CD4-positive, alpha-beta T cell (primary cell): ENCODE measurements at places on chromosomes 5 and 9.
A peak's percentile ranks its signal among the peaks of the same experiment; 100 is the strongest.

- H3K4me3 ChIP-seq, result no peak overlapping the region
- H3K27ac ChIP-seq, result no peak overlapping the region
- no peak for DNase-seq
- H3K36me3 ChIP-seq, result no peaks in the 10 kb centered on the region
Measured at GRCh38 chr5:19555876-19556275, 432.1 kb downstream of the CDH18 start.

- H3K4me1 ChIP-seq, result no peaks in the 10 kb centered on the region
- no peaks in the 10 kb centered on the region for H3K27me3 ChIP-seq
- DNase-seq, result no peak
- no peak overlapping the region for H3K27ac ChIP-seq
- H3K36me3 ChIP-seq, result no peaks in the 10 kb centered on the region
Measured at GRCh38 chr9:16591092-16591491, 279.4 kb downstream of the BNC2 start.

GRCh38 chr5:75051217-75051751 lies 1.1 kb downstream of the GCNT4 start:
- H3K27ac ChIP-seq, result peak overlapping the region; percentile 89
- peaks cover 62% of the 10 kb centered on the region for H3K4me1 ChIP-seq
- H3K36me3 ChIP-seq, result peaks cover 13% of the 10 kb centered on the region
- peak overlapping the region; percentile 72 for H3K4me3 ChIP-seq

DNA sequence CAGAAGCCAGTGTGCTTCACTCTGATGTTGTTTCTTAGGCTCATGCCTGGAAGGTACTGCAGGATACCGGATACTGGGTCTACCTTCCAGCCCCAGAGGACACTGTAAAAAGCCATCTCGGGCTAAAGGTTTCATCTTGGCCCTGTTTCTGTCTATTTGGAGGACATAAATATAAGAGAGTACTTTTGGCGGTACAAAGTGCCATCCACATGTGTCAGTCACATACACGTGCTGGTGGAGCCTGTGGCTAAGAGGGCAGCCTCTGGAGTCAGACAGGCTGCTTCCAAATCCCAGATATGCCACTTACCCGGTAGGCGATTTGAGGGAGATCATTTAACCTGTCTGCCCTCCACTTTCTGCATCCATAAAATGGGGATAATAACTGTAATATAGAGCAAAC lies 160.4 kb downstream of the NR3C1 start:
- no peak for DNase-seq
- no peak overlapping the region for H3K27ac ChIP-seq
- H3K4me3 ChIP-seq, result no peak overlapping the region
- no peaks in the 10 kb centered on the region for H3K27me3 ChIP-seq

DNA sequence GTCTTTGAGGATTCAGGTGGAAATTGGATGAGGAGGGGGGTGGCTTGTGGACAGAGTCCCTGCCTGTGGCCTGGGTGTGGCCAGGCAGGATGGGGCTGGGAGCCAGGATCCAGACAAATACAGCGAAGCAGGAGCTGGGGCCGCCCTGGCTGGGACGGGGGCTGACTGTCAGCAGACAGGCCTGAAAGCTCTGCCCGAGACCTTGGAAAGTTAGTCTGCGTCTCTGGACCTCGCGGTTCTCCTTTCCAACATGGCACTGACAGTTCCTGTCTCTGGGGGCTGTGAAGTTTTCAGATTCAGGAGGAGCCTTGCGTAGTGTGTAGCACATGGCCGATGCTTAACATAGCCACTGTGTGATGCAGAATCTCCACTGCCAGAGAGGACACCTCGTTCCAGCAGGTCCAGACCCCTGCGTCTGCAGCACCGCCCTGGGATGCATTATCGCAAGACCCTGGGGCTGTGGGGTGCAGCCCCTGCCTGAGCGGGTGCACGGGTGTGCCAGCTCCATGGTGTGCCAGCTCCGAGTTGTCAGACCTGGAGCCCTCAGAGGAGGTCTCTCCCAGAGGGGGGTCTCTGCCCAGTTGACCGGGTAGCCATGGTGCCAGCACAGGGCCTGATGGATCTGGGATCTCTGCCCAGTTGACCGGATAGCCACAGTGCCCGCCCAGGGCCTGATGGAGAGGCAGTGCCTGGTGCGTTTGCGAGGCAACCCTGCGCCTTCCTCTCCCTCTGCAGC lies 89.3 kb downstream of the COL5A1 start:
- no peak overlapping the region for H3K4me3 ChIP-seq
- H3K27ac ChIP-seq, result no peak overlapping the region
- H3K27me3 ChIP-seq, result no peaks in the 10 kb centered on the region
- DNase-seq, result no peak

GRCh38 chr9:846852-847251 lies 5.4 kb downstream of the DMRT1 start:
- H3K4me3 ChIP-seq, result no peak overlapping the region
- no peak overlapping the region for H3K27ac ChIP-seq
- no peaks in the 10 kb centered on the region for H3K36me3 ChIP-seq
- DNase-seq, result no peak

DNA sequence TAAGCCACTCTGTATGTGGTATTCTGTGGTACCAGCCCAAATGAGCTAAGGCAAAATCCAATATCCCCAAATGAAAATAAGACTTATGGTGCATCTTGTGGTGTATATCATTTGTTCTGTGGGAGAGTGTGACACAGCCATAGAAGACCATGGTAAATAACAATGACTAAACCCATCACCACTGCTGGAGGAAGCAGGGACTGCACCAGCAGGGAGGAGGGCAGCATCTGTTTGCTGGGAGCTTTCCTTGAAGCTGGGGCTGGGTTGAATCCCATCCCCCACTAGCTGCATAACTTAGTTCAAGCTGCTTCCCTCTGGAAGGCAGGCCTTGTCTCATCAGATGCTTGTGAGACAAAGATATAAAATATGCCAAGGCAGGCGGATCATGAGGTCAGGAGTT lies 14.2 kb downstream of the GADD45G start:
- H3K36me3 ChIP-seq, result no peaks in the 10 kb centered on the region
- no peak overlapping the region for H3K27ac ChIP-seq
- no peaks in the 10 kb centered on the region for H3K27me3 ChIP-seq
- H3K4me1 ChIP-seq, result no peaks in the 10 kb centered on the region

- no peak overlapping the region for H3K4me3 ChIP-seq
- no peak overlapping the region for H3K27ac ChIP-seq
- no peaks in the 10 kb centered on the region for H3K36me3 ChIP-seq
- H3K27me3 ChIP-seq, result no peaks in the 10 kb centered on the region
- no peak for DNase-seq
Measured at GRCh38 chr5:74303578-74303977, 336.9 kb downstream of the ENC1 start.

DNA sequence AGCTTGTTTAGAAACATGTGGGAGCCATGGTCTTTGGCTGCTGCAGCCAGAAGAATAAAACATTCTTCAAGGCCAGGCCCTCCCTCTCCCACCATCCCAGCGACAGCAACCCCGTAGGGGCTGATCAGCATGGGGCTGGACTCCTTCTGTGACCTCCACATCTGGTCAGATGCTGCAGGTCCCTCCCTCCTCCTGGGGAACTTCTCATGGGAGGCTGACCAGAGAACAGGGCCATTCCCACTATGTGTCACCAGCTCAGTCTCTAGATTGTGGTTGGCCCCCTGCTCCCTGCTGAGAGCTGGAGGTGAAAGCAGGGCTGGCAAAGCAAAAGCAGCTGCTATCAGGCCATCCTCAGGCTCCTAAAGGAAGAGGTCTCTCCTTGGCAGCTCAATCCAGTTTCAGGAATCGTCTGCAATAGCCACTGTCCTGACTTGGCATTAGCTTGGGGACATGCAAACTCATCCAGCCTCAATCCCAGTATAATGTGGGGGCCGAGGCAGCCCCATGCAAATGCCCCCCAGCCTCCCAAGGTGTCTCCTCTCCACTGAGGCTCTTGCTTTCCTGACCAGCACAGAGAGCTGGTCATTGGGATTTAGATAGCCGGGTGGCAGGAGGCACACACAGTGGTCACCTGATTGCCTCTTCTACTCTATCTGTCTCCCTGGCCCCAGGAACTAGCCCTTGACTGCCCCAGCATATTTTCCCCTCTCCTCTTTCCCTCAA lies 81.5 kb downstream of the NRG2 start:
- H3K4me3 ChIP-seq, result no peak overlapping the region
- H3K36me3 ChIP-seq, result no peaks in the 10 kb centered on the region
- no peaks in the 10 kb centered on the region for H3K4me1 ChIP-seq
- DNase-seq, result no peak
- H3K27ac ChIP-seq, result no peak overlapping the region

- H3K27me3 ChIP-seq, result no peaks in the 10 kb centered on the region
- H3K4me1 ChIP-seq, result no peaks in the 10 kb centered on the region
- no peaks in the 10 kb centered on the region for H3K36me3 ChIP-seq
- H3K27ac ChIP-seq, result no peak overlapping the region
- no peak overlapping the region for H3K4me3 ChIP-seq
Measured at GRCh38 chr5:78008356-78008967, 232.3 kb upstream of the TBCA start.

- H3K27ac ChIP-seq, result no peak overlapping the region
- H3K4me3 ChIP-seq, result no peak overlapping the region
- H3K4me1 ChIP-seq, result peaks cover 17% of the 10 kb centered on the region
- peaks cover 89% of the 10 kb centered on the region for H3K36me3 ChIP-seq
Measured at GRCh38 chr5:172079876-172080275, 73.4 kb upstream of the FBXW11 start.

DNA sequence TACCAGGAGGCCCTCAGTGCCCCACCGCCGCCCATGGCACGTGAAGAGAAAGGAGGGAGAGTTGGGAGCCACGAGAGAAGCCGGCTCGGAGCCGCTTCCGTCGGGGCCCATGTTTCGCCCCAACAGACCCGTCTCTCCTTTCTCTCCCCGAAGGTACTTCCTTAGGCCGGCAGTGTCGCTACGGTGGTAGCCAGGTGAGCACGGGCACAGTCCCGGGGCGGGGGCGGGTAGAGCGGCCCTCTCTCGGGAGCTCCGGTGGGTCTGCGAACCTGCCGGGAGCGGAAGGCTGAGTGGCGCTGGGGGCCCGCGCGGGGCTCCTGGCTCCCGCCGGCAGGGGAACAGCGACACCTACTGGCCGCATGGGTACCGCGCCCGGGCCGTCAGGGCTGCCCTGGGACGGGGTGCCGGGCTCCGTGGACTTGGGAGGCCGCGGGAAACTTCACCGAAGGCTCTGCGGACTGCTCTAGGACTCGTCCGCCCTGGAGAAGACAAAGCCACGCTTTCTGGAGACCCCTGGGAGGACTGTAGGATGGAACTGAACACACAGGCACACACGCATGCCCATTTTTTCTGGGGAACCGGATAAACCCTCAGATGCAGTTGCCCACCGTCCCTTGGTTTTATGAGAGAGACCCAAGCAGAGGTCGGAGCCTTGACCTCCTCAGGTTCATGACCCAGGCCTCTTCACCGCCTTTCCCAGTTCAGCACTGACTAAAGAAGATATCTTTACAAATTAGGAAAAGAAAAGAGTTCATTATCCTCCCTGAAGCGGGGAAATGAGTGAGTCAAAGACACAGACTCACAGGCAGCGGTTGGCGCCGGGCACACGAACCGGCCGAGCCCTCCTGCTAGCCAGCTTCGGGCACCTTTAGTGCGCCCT lies 202.5 kb downstream of the MEF2C start:
- peak; percentile 67 for DNase-seq
- peaks cover 40% of the 10 kb centered on the region for H3K4me1 ChIP-seq
- no peaks in the 10 kb centered on the region for H3K36me3 ChIP-seq
- H3K27me3 ChIP-seq, result peaks cover 96% of the 10 kb centered on the region
- peak overlapping the region; percentile 40 for H3K4me3 ChIP-seq
- H3K27ac ChIP-seq, result no peak overlapping the region

DNA sequence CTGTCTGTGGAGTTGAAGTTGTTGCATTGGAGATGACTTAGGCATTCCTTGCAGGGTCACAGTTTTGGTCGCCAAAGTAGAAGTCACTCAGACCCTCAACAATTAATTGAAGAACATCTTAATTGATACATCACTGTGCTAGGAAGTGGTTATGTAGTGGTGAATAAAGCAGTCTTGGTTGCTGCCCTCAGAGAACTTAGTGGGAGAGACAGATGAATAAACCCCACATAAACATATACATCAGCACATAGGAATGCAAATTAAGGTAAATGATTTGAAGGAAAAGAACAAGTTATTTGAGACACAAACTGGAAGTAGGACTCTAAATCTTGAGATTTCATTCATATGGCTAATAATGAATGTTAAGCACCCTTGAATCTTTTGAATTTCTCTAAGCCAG lies 25.7 kb downstream of the FAM174A start:
- H3K4me3 ChIP-seq, result no peak overlapping the region
- no peaks in the 10 kb centered on the region for H3K27me3 ChIP-seq
- no peak for DNase-seq
- peaks cover 14% of the 10 kb centered on the region for H3K36me3 ChIP-seq
- no peak overlapping the region for H3K27ac ChIP-seq

DNA sequence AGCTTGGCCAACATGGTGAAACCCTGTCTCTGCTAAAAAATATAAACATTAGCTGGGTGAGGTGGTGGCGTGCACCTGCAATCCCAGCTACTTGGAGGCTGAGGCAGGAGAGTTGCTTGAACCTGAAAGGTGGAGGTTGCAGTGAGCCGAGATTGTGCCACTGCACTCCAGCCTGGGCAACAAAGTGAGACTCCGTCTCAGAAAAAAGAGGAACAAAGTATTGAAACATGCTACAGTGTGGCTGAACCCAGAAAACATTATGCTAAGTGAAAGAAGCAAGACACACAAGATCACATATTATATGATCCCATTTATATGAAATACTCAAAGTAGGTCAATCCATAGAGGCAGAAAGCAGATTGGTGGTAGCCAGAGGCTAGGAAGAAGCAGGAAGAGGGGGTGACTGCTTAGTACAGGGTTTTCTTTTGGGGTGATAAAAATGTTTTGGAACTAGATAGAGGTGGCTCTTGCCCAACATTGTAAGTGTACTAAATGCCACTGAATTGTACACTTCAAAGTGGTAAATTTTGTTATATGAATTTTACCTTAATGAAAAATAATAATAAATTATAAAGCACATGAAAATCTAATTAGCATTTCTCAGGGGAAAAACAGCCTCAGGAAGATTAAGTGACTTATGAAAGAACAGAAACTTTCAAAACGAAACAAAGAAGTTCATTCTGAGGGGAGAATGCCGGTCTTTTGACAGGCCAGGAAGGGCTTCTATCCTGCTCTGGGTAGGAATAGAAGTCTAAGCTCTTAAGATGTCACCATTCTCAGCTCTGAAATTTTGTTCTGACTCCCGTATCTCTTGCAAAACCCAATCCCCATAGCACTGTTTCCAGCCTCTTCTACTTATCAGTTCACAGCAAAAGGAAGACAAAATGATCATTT lies 161.1 kb upstream of the TBCA start:
- no peaks in the 10 kb centered on the region for H3K36me3 ChIP-seq
- H3K27ac ChIP-seq, result no peak overlapping the region
- H3K27me3 ChIP-seq, result peaks cover 5% of the 10 kb centered on the region
- no peak overlapping the region for H3K4me3 ChIP-seq
- DNase-seq, result no peak

DNA sequence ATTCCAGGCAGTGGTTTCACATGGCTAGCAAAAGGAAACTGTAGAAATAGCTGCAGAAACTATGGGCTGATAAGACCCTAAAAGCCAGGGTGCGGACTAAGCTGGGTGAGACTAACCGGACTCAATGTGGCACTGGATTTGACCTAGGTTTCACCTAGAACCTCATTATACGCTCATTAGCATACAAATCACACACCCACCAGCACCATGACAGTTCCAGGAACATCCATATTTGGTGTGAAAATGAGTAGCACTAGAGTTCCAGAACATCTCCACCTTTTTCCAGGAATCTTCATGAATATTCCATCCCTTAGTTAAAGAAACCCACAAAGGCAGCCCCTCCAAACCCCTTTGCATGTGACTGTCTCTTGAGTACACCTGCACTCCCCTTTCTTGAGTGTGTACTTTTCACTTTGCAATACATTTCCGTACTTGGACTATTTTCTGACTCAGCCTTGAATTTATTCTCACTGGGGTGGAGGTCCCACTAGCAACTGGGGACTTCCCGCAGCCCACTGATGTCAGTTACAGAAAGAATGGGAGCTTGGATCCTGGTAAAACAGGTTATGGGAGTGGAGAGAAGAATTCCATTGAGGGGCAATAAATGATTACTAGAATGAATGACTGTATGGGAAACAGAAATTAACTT lies 58.0 kb upstream of the SPATA31C2 start:
- no peaks in the 10 kb centered on the region for H3K36me3 ChIP-seq
- H3K4me3 ChIP-seq, result no peak overlapping the region
- H3K27me3 ChIP-seq, result peaks cover 4% of the 10 kb centered on the region
- H3K27ac ChIP-seq, result no peak overlapping the region
